T-helper 1 cell (primary cell): ENCODE measurements at places on chromosomes 4 and X.

DNA sequence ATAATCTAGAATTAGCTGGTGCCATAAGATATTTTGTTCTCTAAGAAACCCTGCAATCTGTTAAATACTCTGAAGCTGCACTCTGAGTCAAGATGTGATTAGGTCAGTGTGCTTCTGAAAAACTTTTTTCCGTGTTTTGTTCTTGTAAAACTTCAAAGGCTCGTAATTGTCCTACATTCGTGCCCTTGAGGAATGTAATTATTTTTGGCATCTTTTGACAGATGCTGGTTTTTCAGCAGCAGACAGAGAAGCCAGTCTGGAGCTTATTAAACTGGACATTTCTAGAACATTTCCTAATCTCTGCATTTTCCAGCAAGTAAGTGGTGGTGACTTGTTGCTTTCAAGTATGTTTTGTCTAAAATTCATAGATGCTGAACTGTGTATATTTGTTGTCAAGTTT, 36.8 kb upstream of the TADA2B start:
- DNase-seq = no peak

DNA sequence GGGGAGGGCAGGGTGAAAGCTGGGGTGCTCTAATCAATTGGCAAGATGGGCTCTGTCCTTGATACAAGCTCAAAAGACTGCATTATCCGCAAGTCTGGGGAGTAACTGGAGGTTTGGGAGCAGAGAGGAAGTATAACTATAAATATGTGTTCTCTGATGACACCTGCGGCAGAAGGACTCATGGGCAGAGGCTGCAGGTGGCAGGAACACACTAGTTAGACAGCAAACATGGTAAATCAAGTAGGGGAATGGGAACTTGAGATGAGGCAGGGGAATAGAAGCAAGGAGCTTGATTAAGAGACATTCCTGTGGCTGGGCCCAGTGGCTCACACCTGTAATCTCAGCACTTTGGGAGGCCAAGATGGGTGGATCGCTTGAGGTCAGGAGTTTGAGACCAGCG, 30.3 kb downstream of the SH3KBP1 start:
- DNase-seq = no peak

DNA sequence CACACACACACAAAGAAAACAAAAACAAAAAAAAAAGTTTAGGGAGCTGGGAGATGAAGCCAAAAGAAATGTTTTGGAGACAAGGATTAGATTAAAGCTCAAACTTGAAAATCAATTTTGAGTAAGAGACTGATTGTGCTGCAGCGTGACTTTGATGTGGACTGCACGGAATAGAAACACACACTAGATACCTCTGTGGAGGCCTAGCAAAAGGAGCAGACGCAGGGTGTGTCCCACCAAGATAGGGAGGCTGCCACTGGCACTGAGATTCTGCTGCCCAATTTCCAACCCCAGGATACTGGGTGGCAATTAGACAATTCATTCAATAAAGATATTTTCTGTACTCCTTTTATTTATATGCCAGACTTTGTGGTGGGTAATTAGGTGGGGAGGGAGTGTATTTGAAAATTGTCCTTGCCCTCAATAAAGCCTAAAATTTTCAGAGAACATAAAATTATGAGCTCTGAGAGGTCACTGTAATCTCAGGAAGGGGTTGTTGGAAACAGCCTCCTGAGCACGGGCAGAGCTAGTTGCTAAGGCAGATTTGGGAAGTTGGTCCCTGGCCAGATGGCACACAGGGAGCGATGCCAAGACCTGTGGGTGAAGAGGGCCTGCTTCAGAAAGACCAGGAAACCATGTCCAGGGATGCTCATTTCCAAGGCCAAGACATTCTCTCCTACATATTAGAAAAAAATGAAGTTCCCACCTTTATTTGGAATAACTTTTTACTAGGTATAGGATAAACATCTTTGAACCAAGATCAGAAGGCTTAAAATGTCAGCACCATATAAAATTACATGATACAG, 1.9 kb upstream of the PPP3CA start:
- no peak for DNase-seq

DNA sequence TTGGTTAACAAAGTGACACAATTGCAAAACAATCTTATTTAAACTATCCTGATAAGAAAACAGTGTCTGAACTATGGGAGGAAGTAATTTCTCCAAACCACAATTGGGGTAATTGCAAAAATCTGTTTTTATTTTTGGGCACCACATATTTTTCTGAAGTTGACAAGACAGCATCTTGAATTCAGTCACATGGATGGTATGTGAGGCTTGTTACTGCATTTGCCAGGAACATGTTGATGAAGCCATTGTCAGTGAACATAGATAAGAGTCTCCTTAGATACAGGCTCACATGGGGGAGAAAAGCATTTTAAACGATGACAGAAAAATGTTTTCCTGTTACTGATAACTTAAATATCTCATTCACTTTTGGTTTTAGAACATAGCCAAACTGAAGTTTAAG, 5.5 kb upstream of the USP53 start:
- no peak for DNase-seq

DNA sequence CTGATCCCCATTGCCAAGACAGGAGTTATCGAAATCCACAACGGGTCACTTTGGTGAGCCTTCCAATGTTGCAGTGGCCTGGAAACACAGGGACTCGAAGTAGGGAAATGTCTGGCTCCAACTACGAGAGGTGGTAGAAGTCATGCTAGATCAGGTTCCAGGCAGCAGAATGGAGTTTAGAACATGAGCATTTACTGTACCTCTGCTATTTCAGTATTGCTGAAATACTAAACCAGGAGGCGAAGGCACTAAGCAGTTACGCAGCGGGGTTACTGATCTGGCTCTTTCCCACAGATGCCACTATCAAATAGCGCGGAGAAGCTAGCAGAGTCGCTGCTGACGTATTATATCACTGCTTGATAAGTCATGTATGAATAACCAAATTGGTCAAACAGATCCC, 56.3 kb downstream of the PTCHD1 start:
- DNase-seq = no peak

DNA sequence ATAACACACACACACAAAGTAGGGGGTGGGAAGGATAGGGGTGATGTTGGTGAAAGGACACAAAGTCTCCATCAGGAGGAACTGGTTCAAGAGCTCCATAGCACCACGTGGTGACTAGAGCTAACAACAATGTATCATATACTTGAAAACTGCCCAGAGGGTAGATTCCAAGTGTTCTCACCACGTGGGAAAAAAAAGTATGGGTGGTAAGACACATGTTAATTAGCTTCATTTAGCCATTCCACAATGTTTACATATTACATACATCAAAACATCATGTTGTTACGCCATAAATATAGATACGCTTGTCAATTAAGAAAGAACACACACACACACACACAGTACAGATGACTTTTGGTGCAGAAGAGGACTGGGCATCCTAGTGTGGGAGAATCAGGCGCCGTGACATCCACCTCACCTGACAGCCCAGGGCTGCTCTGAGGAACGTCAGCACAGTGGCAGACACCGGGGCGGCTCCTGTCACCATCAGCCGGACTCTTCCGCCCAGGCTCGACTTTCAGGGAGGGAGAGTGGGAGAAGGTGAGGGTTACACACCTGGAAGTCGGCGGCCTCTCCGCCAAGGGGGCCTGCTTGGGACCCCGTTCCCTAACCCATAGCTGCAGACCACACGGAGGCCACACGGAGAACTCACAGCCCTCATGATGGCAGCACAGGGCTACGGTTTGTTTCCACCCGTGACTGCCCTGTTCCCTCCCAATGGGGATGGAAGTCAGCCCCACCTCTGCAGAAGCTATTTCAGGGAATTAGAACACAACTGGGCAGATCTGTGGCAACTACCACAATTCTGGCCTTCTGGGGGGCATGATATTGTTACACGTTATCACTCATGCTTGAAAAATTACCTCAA, 31.8 kb upstream of the CENPU start:
- no peak for DNase-seq

- DNase-seq = no peak
Observed at GRCh38 chr4:5152521-5152920, 101.2 kb downstream of the STK32B start.

DNA sequence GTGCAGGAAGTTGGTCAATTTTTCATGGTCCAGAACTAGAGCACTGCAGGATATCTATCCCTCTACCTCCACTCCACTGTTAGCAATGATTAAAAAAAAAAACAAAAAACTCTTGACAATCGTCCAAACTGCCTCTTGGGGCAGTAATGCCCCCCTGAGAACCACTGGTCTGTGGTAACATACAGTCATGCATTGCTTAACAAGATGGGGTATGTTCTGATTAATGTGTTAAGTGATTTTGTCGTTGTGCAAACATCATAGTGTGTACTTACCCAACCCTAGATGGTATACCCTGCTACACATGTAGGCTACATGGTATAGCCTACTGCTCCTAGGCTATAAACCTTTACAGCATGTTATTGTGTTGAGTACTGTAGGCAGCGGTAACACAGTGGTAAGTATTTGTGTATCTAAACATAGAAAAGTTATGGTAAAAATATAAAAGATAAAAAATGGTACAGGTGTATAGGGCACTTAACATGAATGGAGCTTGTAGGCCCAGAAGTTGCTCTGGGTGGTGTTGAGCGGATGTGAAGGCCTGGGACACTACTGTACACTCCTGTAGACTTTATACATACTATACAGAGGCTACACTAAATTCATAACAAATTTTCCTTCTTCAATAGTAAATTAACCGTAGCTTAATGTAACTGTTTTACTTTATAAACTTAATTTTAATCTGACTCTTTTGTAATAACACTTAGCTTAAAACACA, 34.1 kb downstream of the ART3 start:
- DNase-seq = no peak

GRCh38 chr4:189767941-189768340, 172.7 kb upstream of the FRG1 start:
- DNase-seq = no peak

DNA sequence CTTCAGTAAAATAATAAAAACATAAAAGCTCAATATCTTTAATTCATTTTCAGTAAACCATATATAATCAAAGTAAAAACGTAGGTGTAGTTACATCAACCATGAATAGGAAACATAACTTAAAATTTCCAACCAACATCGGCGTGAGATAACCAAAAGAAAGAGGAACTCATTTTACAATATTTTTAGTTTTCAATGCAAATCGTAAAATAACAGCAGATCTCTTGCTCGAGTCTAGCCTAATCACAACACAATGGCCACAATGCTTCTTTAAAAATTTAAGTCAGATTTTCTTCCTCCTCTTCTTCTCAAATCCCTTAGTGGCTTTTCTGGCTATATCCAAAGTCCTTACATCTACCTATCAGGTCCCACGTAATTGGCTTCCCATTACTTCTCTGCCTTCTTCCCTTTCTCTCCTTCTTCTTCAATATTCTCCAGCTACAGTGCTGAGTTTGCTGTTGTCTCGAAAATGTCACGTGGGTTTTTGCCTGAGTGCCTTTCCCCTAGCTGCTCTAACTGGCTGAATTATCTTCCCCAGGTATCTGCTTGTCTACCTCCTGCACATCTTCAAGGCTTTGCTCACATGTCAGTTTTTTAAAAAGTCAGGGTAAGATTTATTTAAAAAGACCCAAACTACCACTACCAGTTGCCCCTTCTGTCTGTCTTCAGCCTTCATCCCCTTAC, 90.9 kb upstream of the BANK1 start:
- no peak for DNase-seq

DNA sequence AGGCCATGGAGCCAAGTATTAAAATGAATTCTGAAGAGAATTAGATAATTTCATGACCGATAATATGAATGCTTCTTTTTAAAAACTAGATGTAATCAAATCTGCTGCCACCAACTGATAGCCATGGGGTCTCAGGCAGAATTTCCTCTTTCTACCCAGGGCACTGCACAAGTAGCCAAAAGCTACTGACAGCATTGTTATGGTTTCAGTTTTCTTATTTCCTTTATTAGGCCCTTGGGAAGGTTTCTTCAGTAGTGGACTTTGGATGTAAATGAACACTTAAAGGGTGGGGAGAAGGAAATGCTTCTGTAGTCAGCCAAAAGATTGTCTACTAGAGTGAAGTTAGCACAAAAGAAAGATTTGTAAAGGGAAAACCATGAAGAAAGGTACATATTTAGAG, 686.0 kb downstream of the ADGRL3 start:
- no peak for DNase-seq

GRCh38 chr4:25368315-25368714, 8.7 kb upstream of the ANAPC4 start:
- no peak for DNase-seq

- no peak for DNase-seq
Observed at GRCh38 chrX:97633798-97634197, 750.1 kb downstream of the RPA4 start.
